ENCODE measurements at places on chromosomes 4 and X.

DNA sequence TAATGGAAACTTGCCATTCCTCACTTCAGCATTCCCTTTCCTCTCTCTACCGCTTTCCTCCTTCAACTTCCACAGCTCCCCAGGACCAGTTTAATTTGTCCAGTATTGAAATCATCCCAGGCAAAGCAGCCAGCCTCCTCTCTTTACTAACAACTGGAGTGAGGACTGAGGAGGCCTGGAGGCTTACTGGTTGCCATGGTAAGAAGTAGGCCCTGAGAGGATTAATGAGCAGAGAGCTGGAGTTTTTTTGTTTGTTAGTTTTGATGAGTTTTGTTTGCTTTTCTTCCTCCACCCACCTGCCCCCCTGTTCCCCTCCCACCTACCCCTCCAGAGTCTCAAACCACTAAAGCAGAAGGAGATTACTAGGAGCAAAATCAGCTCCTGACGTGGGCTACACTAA, 29.5 kb upstream of the PLP1 start:
- no peak for DNase-seq

DNA sequence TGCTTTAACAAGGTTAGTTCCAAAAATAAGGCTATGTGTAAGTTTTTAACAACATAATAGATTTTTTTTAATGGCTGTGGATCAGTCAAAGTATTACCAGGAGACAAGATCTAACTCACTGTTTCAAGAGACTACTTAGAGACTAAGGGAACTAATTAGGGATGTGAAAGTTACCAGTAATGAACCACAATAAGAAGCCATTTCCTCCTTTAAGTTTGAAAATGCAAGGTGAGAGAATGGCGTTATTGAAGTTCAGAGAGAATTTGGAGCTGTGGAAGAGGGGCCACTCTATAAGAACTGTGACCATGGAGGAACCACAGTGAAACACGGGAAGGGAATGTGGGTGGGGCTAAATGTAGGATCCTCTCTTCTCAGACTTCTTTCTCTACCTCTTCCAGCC, 624.2 kb downstream of the GLUD2 start:
- DNase-seq: no peak

GRCh38 chrX:154724993-154725756, 25.7 kb downstream of the GAB3 start:
- DNase-seq: no peak

- DNase-seq: no peak
These were observed 185.5 kb upstream of the RBPJ start for GRCh38 chr4:26135331-26135730.

DNA sequence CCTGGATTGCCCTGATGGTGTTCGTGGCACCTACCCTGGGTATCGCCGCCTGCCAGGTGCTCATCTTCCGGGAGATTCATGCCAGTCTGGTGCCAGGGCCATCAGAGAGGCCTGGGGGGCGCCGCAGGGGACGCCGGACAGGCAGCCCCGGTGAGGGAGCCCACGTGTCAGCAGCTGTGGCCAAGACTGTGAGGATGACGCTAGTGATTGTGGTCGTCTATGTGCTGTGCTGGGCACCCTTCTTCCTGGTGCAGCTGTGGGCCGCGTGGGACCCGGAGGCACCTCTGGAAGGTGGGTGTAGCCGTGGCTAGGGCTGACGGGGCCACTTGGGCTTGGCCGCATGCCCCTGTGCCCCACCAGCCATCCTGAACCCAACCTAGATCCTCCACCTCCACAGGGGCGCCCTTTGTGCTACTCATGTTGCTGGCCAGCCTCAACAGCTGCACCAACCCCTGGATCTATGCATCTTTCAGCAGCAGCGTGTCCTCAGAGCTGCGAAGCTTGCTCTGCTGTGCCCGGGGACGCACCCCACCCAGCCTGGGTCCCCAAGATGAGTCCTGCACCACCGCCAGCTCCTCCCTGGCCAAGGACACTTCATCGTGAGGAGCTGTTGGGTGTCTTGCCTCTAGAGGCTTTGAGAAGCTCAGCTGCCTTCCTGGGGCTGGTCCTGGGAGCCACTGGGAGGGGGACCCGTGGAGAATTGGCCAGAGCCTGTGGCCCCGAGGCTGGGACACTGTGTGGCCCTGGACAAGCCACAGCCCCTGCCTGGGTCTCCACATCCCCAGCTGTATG, 1.8 kb downstream of the AVPR2 start:
- DNase-seq: no peak

DNA sequence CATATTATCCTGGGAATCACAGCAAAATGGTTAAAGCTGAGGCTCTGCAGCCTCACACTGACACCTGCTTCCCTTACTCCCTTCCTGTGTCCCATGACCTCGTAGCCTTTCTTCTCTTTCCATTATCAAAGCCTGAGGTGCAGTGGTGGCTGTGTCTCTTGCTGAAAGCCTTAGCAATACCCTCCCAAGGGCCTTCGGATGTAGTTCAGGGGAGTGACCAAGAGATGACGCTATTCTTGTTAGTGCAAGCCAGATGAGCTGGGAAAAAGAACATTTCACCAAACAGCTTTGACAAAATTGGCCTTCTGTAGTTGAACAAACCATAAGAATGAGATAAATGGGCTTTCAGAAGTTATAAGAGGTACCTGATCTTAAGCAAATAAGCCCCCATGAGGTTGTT, 31.6 kb downstream of the SMIM10L2A start:
- DNase-seq: no peak

GRCh38 chr4:2305766-2306501, 44.0 kb upstream of the MXD4 start:
- no peak for DNase-seq

- no peak for DNase-seq
These were observed 1043.8 kb downstream of the ADGRL3 start for GRCh38 chr4:62243895-62244294.

DNA sequence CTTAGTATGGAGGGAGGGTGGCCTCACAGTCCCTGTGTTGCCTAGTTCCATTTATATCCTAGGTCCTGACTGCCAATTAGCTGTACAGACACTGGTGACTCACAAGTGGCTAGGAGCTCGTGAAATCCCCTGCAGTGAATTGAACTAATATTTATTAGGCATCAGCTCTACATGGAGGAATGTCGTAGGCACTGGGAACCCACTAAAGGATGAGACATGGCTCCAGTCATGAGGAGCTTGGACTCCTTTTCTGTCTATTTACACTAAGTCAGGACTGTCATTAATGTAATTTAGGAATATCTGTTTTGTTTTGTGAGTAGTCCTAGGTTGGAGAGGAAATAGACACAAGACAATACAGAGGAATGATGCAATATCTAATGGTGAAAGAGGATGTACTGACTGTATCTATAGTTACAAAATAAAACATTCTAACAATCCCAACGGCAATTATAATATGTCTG, 67.7 kb downstream of the MID1IP1 start:
- DNase-seq: no peak

GRCh38 chr4:131499141-131499873, 1649.8 kb upstream of the PCDH10 start:
- no peak for DNase-seq

GRCh38 chr4:22551550-22551949, 35.7 kb upstream of the ADGRA3 start:
- DNase-seq: no peak

GRCh38 chr4:84167564-84167963, 331.5 kb downstream of the NKX6-1 start:
- peak; percentile 28 for DNase-seq

DNA sequence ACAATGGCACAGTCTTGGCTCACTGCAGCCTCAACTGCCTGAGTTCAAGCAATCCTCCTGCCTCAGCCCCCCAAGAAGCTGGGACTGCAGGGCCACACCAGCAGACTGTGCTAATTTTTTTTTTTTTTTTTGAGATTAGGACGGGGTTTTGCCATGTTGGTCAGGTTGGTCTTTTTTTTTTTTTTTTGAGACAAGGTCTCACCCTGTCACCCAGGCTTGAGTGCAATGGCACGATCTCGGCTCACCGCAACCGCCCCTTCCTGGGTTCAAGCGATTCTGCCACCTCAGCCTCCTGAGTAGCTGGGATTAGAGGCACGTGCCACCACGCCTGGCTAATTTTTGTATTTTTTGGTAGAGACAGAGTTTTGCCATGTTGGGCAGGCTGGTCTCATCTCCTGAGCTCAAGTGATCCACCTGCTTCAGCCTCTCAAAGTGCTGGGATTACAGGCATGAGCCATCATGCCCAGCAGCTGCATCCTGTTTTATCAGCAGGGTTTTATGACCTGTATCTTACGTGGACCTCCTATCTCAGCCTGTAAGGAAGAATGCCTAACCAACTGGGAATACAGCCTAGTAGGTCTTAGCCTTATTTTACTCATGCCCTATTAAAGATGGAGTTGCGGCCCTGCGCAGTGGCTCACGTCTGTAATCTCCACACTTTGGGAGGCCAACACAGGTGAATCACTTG, 13.2 kb upstream of the MRPL1 start:
- no peak for DNase-seq

GRCh38 chr4:71609167-71609566, 174.7 kb downstream of the GC start:
- no peak for DNase-seq

- DNase-seq: no peak
These were observed 11.2 kb downstream of the GPRIN3 start for GRCh38 chr4:89296399-89296798.

DNA sequence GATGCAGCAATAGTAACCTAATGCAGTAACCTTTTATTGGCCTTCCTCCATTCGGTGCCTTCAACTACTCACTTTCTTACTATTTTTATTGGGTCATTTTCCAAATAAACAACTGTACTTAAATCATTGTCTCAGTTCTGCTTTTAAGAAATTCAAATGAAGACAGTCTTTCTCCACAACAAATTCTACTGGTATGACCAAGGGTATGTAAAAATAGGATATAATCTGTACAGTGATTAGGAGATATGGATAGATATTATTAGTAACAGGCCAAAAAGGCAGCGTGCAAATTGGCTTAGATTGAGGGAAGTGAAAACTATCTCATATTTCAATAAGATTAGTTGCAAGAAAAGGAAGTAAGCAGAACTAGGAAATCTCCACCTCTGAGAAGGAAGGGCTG, 177.4 kb upstream of the PPP1R2C start:
- DNase-seq: no peak

DNA sequence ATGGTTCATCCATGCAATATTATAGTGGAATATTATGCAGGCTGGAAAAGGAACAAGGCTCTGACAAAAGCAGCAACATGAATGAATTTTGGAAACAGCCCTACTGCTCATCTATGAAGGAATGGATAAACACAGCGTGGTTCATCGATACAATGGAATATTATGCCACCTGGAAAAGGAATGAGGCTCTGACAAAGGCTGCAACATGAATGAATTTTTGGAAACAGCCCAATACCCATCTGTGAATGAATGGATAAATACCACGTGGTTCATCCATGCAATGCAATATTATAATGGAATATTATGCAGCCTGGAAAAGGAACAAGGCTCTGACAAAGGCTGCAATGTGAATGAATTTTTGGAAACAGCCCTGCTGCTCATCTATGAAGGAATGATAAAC, 160.4 kb downstream of the CRLF2 start:
- no peak for DNase-seq

- DNase-seq: no peak
These were observed 101.9 kb downstream of the CEP135 start for GRCh38 chr4:56050625-56051024.

- DNase-seq: no peak
These were observed 87.1 kb downstream of the VCX2 start for GRCh38 chrX:8084006-8084405.

- no peak for DNase-seq
These were observed 110.2 kb downstream of the FAM53A start for GRCh38 chr4:1573830-1574459.

GRCh38 chr4:186037692-186038658, 31.0 kb upstream of the TLR3 start:
- DNase-seq: no peak

GRCh38 chrX:53239474-53239873, 14.5 kb upstream of the KDM5C start:
- DNase-seq: no peak

GRCh38 chrX:47143894-47144625, 442 bp downstream of the NDUFB11 start:
- DNase-seq: no peak

- no peak for DNase-seq
These were observed 11.4 kb downstream of the FTSJ1 start for GRCh38 chrX:48487362-48487798.

GRCh38 chr4:87185146-87185870, 35.1 kb downstream of the KLHL8 start:
- no peak for DNase-seq

DNA sequence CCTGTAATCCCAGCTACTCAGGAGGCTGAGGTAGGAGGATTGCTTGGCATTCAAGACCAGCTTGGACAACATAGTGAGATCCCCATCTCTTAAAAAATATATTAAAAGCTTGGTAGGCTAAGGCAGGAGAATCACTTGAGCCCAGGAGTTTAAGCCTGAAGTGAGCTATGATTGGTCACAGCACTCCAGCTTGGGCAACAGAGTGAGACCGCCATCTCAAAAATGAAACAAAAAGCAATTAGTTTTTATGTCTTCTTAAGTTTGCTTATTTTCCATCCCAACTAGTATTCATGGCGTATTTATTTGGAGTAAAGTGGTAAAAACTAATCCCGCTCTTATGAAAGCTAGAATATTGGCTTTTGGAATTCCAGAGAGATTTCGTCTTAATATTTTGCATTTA, 25.4 kb upstream of the PDE5A start:
- no peak for DNase-seq

DNA sequence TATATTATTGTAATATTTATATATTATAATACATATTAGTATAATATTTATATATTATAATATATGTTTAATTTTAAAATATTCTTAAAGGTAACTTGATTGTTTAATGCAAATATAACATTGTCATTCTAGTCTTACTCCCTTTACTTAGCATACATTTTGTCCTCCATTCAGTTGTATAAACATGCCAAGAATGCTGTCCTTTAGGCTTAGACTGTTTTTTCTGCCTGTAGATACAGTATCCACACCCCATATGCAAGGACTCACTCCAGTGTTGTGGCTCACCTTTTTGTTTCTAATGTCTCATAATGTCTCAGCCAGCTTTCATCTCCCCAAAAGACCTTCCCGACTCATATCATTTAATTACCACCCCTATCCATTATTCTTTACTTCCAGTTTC, 2110.0 kb downstream of the PCDH7 start:
- no peak for DNase-seq

DNA sequence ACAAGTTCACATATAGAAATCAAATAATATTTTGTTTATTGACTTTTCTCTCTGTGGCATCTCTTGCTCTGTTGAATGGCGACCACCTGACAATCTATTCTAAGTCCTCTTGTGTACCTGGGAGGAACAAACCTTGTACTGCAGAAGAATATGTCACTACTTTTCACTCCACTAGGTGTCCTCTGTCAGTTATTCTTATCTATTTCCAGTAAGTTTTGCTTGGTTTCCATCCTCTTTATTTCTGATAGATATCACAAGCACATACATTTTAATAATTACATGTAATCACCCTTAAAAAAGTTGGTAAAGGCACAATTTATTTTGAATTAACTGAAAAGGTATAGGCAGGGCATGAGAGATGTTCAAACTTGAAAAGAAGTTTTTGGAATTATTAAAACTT, 238.4 kb downstream of the SNCA start:
- no peak for DNase-seq

GRCh38 chr4:156036496-156036895, 82.8 kb upstream of the CTSO start:
- no peak for DNase-seq

Data from iPS DF 19.7 (cell line).